ENCODE measurements at places on chromosomes 6 and 20. TPM values are rescaled to one million over a fixed set of nuclear protein-coding genes. Genes with fewer than 3 reads are reported as not detected.

The RHAG gene
- not detected for total RNA-seq

The PRSS35 gene
- not detected for total RNA-seq

The FGD2 gene
- total RNA-seq: 46.4 TPM

The CAP2 gene
- total RNA-seq: 9.6 TPM

The C20orf141 gene
- not detected for total RNA-seq

The KCNG1 gene
- 12.2 TPM for total RNA-seq

The FAM50B gene
- not detected for total RNA-seq

The TMC2 gene
- total RNA-seq: not detected

The GPR6 gene
- not detected for total RNA-seq

The KCNK17 gene
- 0.96 TPM for total RNA-seq

The C20orf204 gene
- 1.4 TPM for total RNA-seq

The QKI gene
- 8.4 TPM for total RNA-seq

The TCP11 gene
- total RNA-seq: not detected

The ID4 gene
- total RNA-seq: 5.7 TPM

The NKAIN2 gene
- not detected for total RNA-seq

The RSPH9 gene
- total RNA-seq: not detected

The RAET1G gene
- total RNA-seq: not detected

The WFDC11 gene
- total RNA-seq: not detected

The FKBP1C gene
- not detected for total RNA-seq

The CRISP1 gene
- not detected for total RNA-seq

The THBD gene
- total RNA-seq: 30.3 TPM

The LY6G6D gene
- total RNA-seq: not detected

The FERMT1 gene
- 23.2 TPM for total RNA-seq

The TFAP2C gene
- total RNA-seq: 0.82 TPM

The HFE gene
- total RNA-seq: 6.7 TPM

The LZTS3 gene
- 10.0 TPM for total RNA-seq

The POM121L2 gene
- total RNA-seq: not detected

The CYP21A2 gene
- 0.40 TPM for total RNA-seq
